ENCODE measurements at places on chromosomes 11 and 22. TPM values are rescaled to one million over a fixed set of nuclear protein-coding genes. Genes with fewer than 3 reads are reported as not detected.

DNA sequence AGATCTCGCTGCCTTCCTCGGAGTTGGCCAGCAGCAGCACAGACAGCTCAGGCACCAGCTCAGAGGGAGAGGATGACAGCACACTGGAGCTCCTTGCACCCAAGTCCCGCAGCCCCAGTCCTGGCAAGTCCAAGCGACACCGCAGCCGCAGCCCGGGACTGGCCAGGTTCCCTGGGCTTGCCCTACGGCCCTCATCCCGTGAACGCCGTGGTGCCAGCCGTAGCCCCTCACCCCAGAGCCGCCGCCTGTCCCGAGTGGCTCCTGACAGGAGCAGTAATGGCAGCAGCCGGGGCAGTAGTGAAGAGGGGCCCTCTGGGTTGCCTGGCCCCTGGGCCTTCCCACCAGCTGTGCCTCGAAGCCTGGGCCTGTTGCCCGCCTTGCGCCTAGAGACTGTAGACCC, 6.4 kb downstream of the PLA2G3 start:
- H3K27me3 ChIP-seq, result peaks cover 7% of the 10 kb centered on the region
- no peak for DNase-seq
- H3K27ac ChIP-seq, result no peak overlapping the region
- no peak overlapping the region for H3K4me3 ChIP-seq

GRCh38 chr11:39678996-39679395, 1780.5 kb downstream of the LRRC4C start:
- no peak overlapping the region for H3K4me3 ChIP-seq
- H3K27me3 ChIP-seq, result no peaks in the 10 kb centered on the region
- H3K36me3 ChIP-seq, result no peaks in the 10 kb centered on the region
- H3K27ac ChIP-seq, result no peak overlapping the region
- DNase-seq, result no peak

DNA sequence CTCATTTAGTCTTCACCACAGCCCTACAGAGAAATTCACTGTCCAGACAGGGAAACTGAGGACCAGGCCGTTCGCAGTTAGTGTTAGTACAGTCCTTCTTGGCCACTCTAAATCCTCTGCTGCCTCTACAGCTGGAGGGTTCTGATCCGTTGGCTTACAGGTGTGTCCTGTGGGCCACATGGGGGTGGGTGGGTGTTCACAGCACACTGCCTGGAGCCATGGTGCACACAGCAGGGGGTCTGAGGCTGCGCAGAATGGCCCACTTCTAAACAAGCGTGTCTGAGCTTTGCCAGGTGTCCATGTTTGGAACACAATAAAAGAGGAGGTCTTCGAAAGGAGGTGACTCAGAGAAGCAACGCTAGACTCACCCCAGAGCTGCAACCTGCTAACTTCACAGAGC, 249.0 kb downstream of the ST3GAL4 start:
- no peaks in the 10 kb centered on the region for H3K4me1 ChIP-seq
- DNase-seq, result no peak
- H3K36me3 ChIP-seq, result no peaks in the 10 kb centered on the region
- no peak overlapping the region for H3K4me3 ChIP-seq
- H3K27ac ChIP-seq, result no peak overlapping the region

- DNase-seq, result no peak
- H3K27me3 ChIP-seq, result no peaks in the 10 kb centered on the region
- H3K4me3 ChIP-seq, result no peak overlapping the region
- no peak overlapping the region for H3K27ac ChIP-seq
These were observed 532.2 kb upstream of the CCDC90B start for GRCh38 chr11:83818349-83818748.

DNA sequence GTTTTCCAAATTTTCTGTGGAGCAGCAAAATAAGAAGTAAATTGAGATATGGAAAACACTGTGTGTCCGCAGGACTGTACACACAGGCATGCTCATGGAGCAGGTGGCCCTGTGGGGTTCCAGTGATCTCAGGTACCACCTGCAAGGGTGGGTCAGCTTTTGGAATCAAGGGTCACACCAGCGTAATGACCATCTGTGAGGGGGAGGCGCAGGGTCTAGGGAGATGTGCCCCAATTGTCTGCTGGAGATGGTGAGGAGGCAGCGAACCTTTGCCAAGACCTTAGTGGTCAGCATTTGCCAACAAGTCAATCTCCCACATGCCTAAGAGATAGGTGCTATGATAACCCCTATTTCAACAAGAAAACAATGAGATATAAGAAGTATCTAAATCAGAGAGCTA, 49.4 kb downstream of the SHANK2 start:
- no peak overlapping the region for H3K4me3 ChIP-seq
- no peak overlapping the region for H3K27ac ChIP-seq
- peaks cover 18% of the 10 kb centered on the region for H3K4me1 ChIP-seq
- H3K27me3 ChIP-seq, result peaks cover 6% of the 10 kb centered on the region
- no peak for DNase-seq

- no peaks in the 10 kb centered on the region for H3K4me1 ChIP-seq
- no peak for DNase-seq
- H3K27me3 ChIP-seq, result peaks cover 31% of the 10 kb centered on the region
These were observed 158.8 kb downstream of the COMMD9 start for GRCh38 chr11:36130401-36130800.

DNA sequence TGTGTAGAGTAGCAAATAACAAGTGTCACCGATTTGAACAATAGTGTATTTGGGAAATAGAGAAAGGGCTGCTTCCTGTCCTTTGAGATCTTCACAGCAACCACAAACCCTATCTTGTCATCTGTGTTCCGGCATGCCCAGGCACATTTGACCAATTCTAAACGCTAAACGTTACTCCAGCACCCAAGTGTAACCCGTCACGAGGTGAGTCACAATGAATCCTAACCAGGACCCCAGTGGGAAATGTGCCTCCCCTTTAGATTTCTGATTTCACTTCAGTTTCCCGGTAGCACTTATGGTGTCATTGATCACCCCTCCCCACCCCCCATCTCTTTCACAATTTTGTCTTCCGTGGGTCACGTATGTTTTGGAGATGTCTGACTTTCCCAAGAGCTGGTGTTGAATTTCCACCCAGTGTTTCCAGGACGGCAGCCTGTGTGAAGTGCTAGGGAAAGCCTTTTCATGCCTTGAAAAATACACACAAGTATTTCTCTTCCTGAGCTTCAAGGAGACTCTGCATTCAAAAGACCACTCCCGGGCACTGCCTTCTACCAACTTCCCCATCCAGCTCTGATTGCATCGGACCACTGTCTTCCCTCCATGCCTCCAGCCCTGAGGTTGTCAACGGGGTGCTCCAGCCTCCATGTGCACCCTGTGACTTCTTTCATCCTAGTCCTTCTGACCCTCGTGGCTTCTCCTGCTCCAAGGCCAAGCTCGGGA, 10.5 kb upstream of the C11orf24 start:
- H3K4me1 ChIP-seq, result peaks cover 33% of the 10 kb centered on the region
- peak overlapping the region; percentile 73 for H3K4me3 ChIP-seq
- H3K27ac ChIP-seq, result peak overlapping the region; percentile 86
- DNase-seq, result peak; percentile 53
- H3K36me3 ChIP-seq, result peaks cover 9% of the 10 kb centered on the region
- H3K27me3 ChIP-seq, result no peaks in the 10 kb centered on the region

GRCh38 chr11:103863497-103863896, 172.9 kb upstream of the DDI1 start:
- H3K27ac ChIP-seq, result no peak overlapping the region
- no peaks in the 10 kb centered on the region for H3K36me3 ChIP-seq
- no peak overlapping the region for H3K4me3 ChIP-seq
- peaks cover 5% of the 10 kb centered on the region for H3K4me1 ChIP-seq
- H3K27me3 ChIP-seq, result peaks cover 28% of the 10 kb centered on the region

GRCh38 chr11:93484716-93485115, 58.5 kb downstream of the SMCO4 start:
- DNase-seq, result no peak
- no peaks in the 10 kb centered on the region for H3K36me3 ChIP-seq
- no peaks in the 10 kb centered on the region for H3K4me1 ChIP-seq

- peaks cover 15% of the 10 kb centered on the region for H3K4me1 ChIP-seq
- no peaks in the 10 kb centered on the region for H3K36me3 ChIP-seq
- DNase-seq, result no peak
These were observed 661 bp downstream of the ADAMTS8 start for GRCh38 chr11:130427581-130428315.

- no peak for DNase-seq
- H3K4me3 ChIP-seq, result no peak overlapping the region
- peak overlapping the region; percentile 48 for H3K27ac ChIP-seq
- no peaks in the 10 kb centered on the region for H3K36me3 ChIP-seq
- H3K4me1 ChIP-seq, result peaks cover 73% of the 10 kb centered on the region
These were observed 23.4 kb downstream of the PANX1 start for GRCh38 chr11:94151903-94152677.

- DNase-seq, result no peak
- no peak overlapping the region for H3K4me3 ChIP-seq
- H3K4me1 ChIP-seq, result peaks cover 16% of the 10 kb centered on the region
- H3K27ac ChIP-seq, result peak overlapping the region; percentile 98
- H3K27me3 ChIP-seq, result no peaks in the 10 kb centered on the region
- peaks cover 14% of the 10 kb centered on the region for H3K36me3 ChIP-seq
These were observed 46.7 kb upstream of the RAB1B start for GRCh38 chr11:66221726-66222236.

GRCh38 chr11:106925245-106925644, 93.0 kb downstream of the GUCY1A2 start:
- H3K4me3 ChIP-seq, result no peak overlapping the region
- H3K27ac ChIP-seq, result no peak overlapping the region
- H3K36me3 ChIP-seq, result no peaks in the 10 kb centered on the region

DNA sequence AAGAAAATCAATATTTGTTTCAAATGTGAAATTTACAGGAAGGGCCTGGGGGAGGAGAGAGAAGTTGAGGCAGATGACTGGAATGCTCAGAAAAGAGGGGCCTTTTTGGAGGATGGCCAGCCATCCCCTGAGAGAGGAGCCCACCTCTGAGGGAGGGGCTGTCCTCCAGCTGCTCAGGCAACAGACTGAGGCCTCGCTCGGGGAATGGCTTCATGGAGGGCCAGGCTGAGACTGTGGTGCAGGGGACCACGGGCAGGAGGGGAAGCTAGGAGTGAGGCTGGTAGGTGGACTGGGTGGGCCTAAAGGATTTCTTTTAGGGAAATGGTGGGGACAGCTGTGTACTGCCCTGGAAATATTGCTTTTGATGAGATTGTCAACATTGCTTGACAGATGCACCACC, 73.5 kb upstream of the CADM1 start:
- no peak for DNase-seq
- peaks cover 4% of the 10 kb centered on the region for H3K27me3 ChIP-seq
- no peak overlapping the region for H3K4me3 ChIP-seq
- H3K4me1 ChIP-seq, result no peaks in the 10 kb centered on the region
- H3K36me3 ChIP-seq, result no peaks in the 10 kb centered on the region

- H3K4me1 ChIP-seq, result no peaks in the 10 kb centered on the region
- no peak for DNase-seq
- no peak overlapping the region for H3K27ac ChIP-seq
- no peaks in the 10 kb centered on the region for H3K36me3 ChIP-seq
- H3K4me3 ChIP-seq, result no peak overlapping the region
These were observed 998.1 kb downstream of the DLG2 start for GRCh38 chr11:84628871-84629620.

- DNase-seq, result no peak
- H3K27ac ChIP-seq, result peak overlapping the region; percentile 84
- no peaks in the 10 kb centered on the region for H3K36me3 ChIP-seq
- H3K4me1 ChIP-seq, result peaks cover 31% of the 10 kb centered on the region
These were observed 860 bp downstream of the TMEM184B start for GRCh38 chr22:38271927-38272372.

DNA sequence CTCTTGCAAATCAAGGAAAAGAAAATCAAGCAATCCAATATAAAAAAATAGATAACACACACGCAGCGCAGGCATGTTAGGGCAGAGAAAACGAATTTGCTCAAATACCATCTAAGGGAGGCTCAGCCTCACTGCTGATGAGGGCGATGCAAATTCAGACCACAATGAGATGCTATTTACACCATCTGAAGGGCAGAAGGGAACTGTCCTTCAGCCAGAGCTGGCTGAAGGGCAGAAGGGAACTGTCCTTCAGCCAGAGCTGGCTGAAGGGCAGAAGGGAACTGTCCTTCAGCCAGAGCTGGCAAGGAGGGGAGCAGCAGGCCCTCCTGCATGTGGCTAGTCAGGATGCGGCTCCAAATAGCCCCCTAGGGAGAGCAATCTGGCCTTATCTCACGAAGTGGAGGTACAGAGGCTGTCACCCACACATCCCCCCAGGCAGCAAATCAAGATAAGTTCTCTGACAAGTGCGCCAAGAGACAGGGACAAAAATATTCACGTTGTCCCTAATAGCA, 7.6 kb upstream of the SLC39A13 start:
- peaks cover 53% of the 10 kb centered on the region for H3K4me1 ChIP-seq
- H3K27me3 ChIP-seq, result no peaks in the 10 kb centered on the region
- H3K4me3 ChIP-seq, result peak overlapping the region; percentile 96

- no peaks in the 10 kb centered on the region for H3K36me3 ChIP-seq
These were observed 19.2 kb upstream of the MRGPRX1 start for GRCh38 chr11:18958221-18958910.

- H3K4me3 ChIP-seq, result no peak overlapping the region
- no peaks in the 10 kb centered on the region for H3K36me3 ChIP-seq
- peaks cover 20% of the 10 kb centered on the region for H3K4me1 ChIP-seq
- DNase-seq, result peak; percentile 49
- peak overlapping the region; percentile 83 for H3K27ac ChIP-seq
These were observed 88.4 kb upstream of the GNAZ start for GRCh38 chr22:22981670-22982571.

DNA sequence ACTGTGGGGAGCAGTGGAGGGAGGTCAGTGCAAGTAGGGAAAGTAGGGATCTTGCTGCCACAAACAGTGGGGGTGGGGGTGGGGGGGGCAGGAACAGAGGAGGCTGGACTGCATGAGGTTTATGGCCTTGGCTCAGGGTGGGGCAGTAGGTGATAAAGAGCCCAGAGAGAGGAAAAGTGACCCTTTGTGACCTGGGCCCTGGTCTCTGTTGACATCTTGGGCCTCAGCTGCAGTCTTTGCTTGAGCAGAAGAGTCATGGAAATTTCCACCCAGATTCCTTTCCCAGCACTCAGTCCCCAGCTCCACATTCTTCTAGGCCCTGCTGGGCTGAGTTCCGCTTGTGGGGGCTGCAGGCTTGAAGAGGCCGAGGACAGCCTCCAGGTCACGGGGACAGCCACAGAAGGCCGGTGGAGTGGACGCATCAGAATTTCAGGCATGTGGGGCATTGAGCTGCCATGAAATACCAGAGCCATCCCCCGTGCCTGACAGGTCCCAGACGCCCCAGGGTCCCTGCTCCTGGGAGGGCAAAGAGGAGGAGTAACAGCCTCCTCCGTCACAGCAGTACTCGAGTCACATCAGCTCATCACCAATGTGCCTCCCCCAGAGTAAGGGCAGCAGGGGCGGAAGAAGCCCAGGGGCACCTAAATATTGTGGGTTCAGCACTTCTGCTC, 9.7 kb upstream of the MALAT1 start:
- no peaks in the 10 kb centered on the region for H3K27me3 ChIP-seq
- no peak overlapping the region for H3K27ac ChIP-seq
- H3K4me3 ChIP-seq, result no peak overlapping the region
- peaks cover 57% of the 10 kb centered on the region for H3K4me1 ChIP-seq
- H3K36me3 ChIP-seq, result no peaks in the 10 kb centered on the region
- DNase-seq, result no peak

- H3K4me1 ChIP-seq, result no peaks in the 10 kb centered on the region
- H3K36me3 ChIP-seq, result no peaks in the 10 kb centered on the region
- no peaks in the 10 kb centered on the region for H3K27me3 ChIP-seq
- DNase-seq, result no peak
- H3K27ac ChIP-seq, result no peak overlapping the region
These were observed 444.8 kb downstream of the SOX6 start for GRCh38 chr11:15911377-15912044.

The MMP8 gene
- polyA plus RNA-seq, result not detected

The OR52E8 gene
- not detected for polyA plus RNA-seq

The IGF2 gene
- not detected for polyA plus RNA-seq

The APOA4 gene
- polyA plus RNA-seq, result not detected

The MYOD1 gene
- not detected for polyA plus RNA-seq

The LRP5 gene
- 0.63 TPM for polyA plus RNA-seq

The YWHAH gene
- polyA plus RNA-seq, result 61.9 TPM

The PHOX2A gene
- polyA plus RNA-seq, result not detected

The MS4A7 gene
- 31.5 TPM for polyA plus RNA-seq

The ART5 gene
- not detected for polyA plus RNA-seq

All from naive B cell (primary cell).